ENCODE measurements at places on chromosomes 11 and 22. TPM values are rescaled to one million over a fixed set of nuclear protein-coding genes. Genes with fewer than 3 reads are reported as not detected.
A peak's percentile ranks its signal among the peaks of the same experiment; 100 is the strongest.

GRCh38 chr11:31243706-31244105 lies 125.8 kb downstream of the DCDC1 start:
- DNase-seq, result no peak

Gene SMC1B
- not detected for total RNA-seq

Gene OR8H1
- not detected for total RNA-seq

DNA sequence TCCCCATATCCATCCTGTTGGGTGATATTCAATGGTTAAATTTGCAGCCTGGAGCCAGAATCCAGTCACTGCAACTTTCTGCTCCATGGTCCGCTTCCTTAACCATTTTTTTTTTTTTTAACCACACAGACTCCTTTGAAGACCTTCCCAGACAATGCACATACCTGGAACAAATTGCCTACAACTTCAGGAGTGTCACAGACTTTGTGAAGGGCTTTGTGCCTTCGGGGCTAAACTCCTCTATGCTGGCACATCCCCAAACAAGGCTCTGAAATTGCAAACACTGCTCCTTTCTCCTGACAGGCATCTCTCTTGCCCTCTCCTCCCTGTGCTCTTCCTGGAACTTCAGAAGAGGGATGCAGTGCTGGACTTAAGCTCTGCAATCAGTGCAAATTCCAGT lies 40.6 kb downstream of the TENM4 start:
- no peak for DNase-seq

DNA sequence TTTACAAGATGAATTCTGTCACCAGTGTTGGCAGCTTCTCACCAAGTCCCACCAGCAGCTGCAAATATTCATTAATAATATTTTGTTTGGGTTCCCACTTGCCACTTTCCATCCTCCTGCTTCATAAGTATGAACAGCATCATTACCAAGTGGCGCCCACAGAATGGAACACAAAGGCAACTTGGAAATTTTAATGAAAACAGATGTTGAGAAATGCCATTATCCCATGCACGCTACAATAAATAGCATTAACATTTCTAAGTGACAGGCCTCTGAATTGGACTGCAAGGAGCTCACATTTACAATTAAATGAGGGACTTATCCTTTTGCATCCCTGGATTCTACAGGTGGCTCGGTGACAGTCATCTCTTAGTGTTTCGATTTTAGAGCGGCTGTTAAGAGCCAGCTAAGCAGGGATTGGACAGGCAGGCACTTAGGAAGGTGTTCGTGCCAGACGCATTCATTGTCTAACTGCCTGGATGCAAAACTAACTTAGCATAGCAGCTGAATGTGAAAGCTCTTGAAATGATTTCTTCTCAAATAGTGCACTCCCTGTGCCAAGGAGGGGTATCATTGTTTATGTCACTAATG lies 170.3 kb downstream of the KIRREL3 start:
- no peak for DNase-seq

Gene TIGD3
- 2.9 TPM for total RNA-seq

- DNase-seq, result peak; percentile 39
Observed at GRCh38 chr11:125554038-125554437, 15.2 kb upstream of the EI24 start.

- no peak for DNase-seq
Observed at GRCh38 chr22:19885841-19886592, 31.3 kb upstream of the GNB1L start.

- no peak for DNase-seq
Observed at GRCh38 chr11:131356206-131356605, 14.2 kb upstream of the NTM start.

- DNase-seq, result peak; percentile 49
Observed at GRCh38 chr11:9580894-9581293, 7.4 kb downstream of the WEE1 start.

GRCh38 chr11:93403930-93404329 lies 73.4 kb downstream of the DEUP1 start:
- no peak for DNase-seq

- peak; percentile 72 for DNase-seq
Observed at GRCh38 chr11:60970369-60970774, 1.1 kb upstream of the CD6 start.

Gene HSPB2
- total RNA-seq, result not detected

Gene CREBZF
- 124 TPM for total RNA-seq

Gene FXYD2
- 2.4 TPM for total RNA-seq

DNA sequence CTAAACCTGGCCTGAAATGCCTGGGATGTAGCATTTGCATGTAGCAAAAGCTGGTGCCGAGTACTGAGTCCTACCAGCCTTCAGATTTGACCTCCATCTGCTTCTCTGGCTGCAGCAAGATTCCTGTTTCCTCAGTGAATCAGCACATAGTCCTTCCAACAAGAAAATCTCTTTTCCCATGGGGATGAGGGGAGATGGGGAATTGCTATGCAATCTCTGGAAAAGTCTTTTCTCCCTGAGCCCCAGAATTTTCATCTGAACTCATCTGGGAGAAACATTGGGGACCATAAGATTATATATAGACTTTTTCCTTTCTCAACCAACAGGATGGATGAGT lies 32.0 kb upstream of the YWHAH start:
- DNase-seq, result no peak

DNA sequence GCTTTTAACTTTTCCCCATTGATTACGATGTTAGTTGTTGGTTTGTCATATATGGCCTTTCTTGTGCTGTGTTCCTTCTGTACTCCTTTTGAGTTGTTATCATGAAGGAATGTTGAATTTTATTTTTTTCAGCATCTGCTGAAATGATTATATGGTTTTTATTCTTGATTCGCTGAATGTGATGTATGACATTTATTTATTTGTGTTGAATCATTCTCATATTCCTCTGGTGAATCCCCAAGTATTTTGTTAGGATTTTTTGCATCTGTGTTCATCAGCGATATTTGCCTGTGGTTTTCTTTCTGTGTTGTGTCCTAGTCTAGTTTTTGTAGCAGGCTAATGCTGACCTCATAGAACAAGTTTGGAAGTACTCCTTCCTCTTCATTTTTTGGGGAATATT lies 78.2 kb downstream of the GGT1 start:
- DNase-seq, result no peak

DNA sequence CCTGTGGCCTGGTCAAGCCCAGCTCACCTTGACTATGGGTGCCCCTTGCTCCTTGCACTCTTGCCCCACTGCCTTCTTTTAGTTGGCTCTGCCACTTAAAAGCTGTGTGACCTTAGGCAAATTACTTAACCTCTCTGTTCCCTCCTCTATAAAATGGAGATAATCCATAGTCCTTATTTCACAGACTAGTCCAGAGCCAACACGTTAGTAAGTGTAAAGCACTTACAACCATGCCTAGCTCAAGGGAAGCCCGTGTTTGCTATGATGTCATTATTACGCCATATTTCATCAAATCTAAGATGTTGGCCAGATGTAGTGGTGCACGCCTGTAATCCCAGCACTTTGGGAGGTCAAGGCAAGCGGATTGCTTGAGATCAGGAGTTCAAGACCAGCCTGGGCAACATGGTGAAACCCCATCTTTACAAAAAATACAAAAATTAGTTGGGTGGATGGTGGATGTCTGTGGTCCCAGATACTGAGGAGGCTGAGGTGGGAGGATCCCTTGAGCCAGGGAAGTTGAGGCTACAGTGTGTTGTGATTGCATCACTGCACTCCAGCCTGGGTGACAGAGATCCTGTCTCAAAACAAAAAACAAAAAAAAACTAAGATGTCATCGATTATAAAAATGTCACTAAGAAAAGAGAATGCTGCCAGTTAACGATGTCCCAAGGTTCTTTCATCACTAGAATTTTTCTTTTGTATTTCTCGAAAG lies 2.3 kb upstream of the CCDC88B start:
- no peak for DNase-seq

- no peak for DNase-seq
Observed at GRCh38 chr11:27277843-27278242, 85.2 kb downstream of the CCDC34 start.

Gene HBD
- not detected for total RNA-seq

Gene CHRM4
- 0.70 TPM for total RNA-seq

DNA sequence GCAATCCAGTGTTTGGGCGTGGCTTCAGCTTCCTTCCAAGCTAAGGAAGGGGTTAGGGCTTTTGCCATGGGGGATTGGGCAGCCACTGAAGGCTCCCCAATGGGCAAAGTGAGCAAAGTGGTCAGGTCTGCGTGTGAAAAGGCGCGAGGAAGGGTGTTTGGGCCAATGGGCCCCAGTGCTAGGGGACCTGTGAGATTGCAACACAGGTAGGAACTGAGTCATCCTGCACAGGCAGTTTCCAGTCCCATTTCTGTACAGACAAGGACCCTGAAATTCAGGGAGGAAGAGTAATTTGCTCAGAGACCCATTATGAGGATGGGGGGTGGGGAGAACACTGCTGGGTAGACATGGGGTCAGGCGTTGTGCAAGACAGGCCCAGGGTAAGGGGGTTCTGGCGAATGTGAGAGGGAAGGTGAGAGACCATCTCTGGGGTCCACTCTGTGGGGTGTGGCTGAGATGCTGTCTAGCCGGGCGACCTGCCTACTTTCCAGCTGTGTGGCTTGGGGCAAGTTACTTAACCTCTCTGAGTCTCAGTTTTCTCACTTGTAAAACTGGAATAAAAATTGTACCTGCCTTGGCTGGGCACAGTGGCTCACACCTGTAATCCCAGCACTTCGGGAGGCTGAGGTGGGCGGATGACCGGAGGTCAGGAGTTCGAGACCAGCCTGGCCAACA lies 7.3 kb downstream of the CCDC88B start:
- no peak for DNase-seq

Gene SGSM1
- total RNA-seq, result 0.23 TPM

DNA sequence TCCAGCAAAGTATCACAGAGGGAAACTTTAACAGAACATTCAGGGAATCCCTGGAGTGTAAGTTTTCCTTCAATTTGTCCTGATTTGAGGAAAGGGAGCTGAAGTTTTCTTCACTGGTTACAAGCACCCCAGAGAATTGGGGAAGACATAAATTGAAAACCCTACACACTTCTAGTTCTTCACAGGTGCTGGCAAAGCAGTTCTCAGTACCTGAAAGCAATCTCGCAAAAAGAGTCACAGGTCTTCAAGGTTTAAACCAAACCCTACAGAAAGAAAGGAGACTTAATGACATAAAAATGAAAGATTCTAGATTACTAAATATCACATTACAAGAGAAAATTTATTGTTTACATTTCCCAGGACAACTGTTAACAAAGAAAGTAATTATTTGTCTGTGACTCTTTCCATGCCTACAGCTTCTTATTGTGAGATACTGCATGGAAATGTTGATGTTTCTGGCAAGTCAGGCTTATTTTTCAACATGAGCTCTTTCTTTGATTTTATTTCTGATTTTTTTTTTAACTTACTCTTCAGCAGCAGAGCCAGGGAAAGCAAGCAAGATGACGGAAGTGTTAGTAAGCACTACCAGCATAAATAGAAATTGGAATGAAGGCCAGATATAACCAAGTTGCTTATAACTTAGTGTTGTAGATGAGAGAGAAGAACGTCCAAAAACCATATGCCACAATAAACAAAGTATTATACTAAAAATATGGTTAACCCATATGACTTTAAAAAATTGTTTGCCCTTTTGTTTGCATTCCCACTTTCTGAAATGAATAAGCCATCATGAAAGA lies 44.1 kb downstream of the FANCF start:
- no peak for DNase-seq

Gene FZD4
- 1.6 TPM for total RNA-seq

Gene KCNJ1
- total RNA-seq, result not detected

Gene NCAM1
- total RNA-seq, result not detected

- DNase-seq, result no peak
Observed at GRCh38 chr11:99814021-99814420, 793.3 kb downstream of the CNTN5 start.

DNA sequence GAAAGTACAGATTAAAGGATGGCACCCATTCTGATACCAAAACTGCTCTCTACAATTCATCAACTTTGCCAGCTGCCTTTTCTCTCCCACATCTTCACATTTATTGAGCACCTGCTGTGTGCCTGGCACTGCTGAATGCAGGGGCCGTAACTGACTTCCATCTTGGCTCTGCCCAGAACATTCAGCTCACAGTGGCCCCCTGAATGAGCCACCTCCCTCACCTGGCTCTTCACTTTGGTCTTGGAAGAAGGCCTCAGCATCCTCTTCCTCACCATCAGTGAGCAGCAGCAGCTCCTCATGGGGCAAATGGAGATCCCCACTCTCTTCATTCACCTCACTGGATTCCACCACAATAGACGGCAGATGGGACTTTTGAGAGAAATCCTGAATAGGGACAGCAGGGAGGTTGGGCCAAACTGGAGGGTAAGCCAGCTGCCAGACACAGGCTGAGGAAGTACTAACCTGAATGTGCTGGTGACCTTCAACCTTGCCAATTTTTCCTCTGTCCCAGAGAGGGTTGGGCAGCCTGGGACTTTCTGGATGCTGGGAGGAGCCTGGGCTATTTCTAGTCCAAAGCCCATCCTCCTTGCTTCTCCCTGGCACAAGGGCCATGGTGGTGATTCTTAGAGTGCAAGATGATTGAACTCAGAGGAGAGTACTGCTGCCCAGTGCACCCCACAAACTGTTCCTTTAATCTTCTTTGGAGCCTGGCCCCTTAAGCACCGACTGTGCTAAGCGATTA lies 1.9 kb upstream of the UQCC3 start:
- DNase-seq, result peak; percentile 69

DNA sequence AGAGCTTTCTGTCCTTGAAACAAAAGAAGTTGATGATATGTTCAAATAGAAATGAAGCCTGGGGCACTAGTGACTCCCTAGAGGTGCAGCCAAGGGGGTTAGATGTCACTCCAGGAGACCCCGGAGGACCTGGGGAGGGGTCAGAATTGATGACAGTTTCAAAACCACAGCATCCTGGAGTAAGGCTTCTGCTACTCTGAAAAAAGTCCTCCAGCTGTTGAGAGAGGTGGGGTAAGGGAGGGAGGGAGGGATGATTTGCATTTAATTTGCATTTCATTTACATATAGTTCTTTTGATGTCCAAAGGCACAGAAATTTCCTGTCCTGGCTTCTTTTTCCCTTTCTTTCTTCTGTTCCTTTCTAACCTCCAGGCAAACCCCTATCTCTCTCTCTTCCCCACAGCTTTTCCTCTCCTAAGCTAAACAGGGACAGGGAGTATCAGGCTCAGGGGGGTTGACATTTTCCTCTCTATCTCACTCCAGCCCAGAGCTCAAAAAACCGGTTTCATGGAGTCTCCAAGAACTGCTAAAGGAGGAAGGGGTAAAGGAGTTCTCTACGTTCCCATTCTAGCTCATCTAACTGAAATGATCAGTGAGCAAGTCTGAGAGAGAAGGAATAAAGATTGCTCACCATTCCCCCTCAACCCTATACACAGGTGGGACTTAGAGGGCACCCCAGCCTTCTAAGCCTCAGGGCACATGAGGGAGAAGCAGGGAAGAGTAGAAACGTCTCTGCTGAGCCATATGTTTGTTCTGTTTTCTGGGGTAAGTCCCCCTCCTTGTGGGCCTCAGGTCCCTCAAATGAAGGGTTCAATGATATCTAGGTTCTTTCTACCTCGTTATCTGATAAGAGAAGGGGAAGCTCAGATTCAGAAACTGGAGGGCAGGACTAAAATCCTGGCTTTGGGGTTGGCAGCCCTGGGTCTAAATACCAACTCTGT lies 3.5 kb upstream of the POU2F3 start:
- DNase-seq, result peak; percentile 66

Gene GGT1
- 27.1 TPM for total RNA-seq

Measured in HT-29 (cell line).